NCI-H1092 treated with DMSO at 0.1 percent for 48 hours (cell line): ENCODE measurements at places on chromosomes 5 and 9.

GRCh38 chr9:137428311-137428630 is 5.1 kb downstream of the NOXA1 start:
- DNase-seq, result no peak

DNA sequence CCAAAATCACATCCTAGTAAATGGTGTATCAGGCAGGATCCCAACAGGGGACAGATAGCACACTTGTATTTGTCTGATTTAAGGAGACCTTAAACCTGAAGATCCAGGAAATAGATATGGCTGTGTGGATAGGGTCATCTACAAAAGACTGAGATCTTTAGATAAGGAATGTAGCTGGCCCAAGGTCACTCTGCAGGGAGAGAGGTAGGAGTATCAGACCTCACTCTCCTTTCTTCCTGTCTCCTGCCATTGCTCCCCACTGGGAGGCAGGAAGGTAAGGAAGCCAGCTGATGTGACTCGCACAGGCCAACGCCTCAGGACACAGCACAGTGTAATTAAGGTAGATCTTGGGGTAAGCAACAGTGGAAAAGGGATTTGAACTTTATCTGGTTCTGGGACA is 85.8 kb downstream of the PLPPR1 start:
- no peak for DNase-seq

DNA sequence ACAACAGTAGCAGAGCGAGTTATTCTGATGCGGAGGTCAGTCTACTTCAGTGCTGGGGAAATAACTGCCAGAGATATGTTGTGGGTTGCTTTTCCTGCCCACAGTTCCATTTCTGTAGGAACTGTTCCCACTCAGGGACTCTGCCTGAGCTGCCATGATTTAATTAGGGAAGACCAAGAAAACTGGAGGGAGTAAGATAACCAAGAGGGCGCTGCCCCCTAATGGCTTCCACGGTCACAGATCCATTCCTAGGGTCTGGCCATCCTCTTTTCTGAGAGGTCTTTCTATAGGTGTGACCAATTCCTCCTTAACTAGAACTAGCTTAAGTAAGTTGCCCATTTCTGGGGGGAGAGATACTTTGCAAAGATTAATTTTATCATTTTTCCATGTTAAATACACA is 125.9 kb downstream of the APBA1 start:
- DNase-seq, result peak; percentile 69

- no peak for DNase-seq
Observed at GRCh38 chr9:37801287-37801850, 772 bp downstream of the DCAF10 start.

GRCh38 chr9:71048280-71048679 is 73.1 kb downstream of the TRPM3 start:
- no peak for DNase-seq

GRCh38 chr9:92749071-92749933 is 15.3 kb downstream of the BICD2 start:
- DNase-seq, result peak; percentile 75

- no peak for DNase-seq
Observed at GRCh38 chr5:172165465-172165864, 22.6 kb downstream of the STK10 start.

- DNase-seq, result no peak
Observed at GRCh38 chr5:143515829-143516228, 112.3 kb upstream of the NR3C1 start.

DNA sequence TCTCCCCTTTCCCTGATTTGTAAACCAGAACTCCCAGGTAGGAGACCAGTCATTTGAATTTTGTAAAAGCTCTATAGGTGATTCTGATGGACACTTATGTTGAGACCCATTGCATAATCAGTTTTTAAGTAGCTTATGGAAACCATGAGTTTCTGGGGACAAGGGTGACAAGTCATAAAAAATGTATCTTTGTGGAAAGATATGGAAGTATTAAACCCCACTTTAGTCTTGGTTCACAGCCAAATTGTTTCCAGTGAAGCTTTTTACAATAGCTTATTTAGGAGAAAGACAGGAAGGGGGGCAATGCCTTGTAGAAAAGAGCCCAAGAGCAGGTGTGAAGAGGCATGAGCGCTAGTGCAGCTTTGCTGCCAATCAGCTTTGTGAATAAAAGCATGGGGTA is 453 bp upstream of the CCL28 start:
- peak; percentile 24 for DNase-seq

- no peak for DNase-seq
Observed at GRCh38 chr5:167764641-167765289, 526.7 kb upstream of the WWC1 start.

DNA sequence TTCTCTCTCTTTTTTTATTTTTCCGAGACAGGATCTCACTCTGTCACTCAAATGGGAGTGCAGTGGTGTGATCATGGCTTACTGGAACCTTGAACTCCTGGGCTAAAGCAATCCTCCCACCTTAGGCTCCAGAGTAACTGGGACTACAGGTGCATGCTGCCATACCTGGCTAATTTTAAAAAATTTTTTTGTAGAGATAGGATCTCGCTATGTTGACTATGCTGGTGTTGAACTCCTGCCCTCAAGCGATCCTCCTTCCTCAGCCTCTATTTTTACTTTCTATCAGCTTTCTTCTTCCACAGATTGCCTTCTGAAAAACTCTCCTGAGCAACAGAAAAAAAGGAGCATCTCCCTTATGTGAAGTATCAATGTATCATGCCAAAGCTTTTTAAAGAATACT is 14.1 kb upstream of the ERBIN start:
- DNase-seq, result no peak

- no peak for DNase-seq
Observed at GRCh38 chr5:1754531-1755220, 45.0 kb downstream of the MRPL36 start.

DNA sequence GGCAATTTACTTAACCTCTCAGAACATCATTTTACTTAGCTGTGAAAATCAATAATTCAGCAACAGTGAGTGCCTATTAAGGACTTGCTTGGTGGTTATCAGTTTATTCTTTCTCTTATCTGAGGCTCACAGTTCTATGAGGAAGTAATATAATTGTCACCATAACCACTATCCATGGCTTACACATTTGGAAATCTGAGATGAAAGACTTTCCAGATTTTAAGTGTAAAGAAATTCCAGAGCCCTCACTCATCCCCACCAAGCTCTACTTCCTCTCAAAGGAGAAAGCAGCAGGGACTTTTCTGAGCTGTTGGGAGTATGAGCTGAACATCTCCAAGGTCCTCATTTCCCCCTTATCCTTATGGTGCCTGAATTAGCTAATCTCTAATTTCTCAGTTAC is 321.5 kb downstream of the FBXL7 start:
- no peak for DNase-seq

DNA sequence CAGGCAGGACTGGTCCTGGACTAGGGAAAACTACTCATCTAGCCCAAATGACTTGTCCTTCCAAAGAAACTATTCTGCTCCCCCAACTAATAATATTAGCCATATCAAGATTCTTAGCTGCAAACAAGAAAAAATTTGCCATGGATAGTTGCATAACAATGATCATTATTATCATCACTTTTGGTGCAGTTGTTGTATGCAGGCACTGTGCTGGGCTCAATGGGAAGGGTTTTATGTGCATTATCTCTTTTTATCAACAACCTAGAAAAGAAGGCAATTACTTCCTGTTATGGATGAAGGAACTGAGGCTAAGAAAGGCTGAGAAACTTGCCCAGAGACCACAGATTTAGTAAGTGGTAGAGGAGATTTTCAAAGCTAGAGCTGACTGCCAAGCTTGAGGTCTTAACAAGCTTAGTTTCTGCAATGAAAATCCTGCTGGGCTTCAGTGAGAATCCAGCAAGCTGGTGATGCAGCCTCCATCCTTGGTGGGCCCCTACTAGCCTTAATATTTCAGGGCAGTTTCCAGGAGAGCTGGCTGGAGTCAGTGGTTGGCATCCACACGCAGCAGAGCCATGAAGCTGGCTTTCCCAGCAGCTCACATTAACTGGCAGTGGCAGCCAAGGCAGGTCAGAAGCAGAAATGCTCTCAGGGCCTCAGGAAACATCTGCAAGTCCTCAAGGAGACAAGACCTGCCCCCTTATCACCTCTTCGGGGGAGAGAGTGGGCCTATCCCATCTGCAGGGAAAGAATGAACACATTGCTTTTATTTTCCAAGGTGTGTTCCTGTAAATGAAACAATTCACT is 20.5 kb upstream of the MEGF9 start:
- no peak for DNase-seq

DNA sequence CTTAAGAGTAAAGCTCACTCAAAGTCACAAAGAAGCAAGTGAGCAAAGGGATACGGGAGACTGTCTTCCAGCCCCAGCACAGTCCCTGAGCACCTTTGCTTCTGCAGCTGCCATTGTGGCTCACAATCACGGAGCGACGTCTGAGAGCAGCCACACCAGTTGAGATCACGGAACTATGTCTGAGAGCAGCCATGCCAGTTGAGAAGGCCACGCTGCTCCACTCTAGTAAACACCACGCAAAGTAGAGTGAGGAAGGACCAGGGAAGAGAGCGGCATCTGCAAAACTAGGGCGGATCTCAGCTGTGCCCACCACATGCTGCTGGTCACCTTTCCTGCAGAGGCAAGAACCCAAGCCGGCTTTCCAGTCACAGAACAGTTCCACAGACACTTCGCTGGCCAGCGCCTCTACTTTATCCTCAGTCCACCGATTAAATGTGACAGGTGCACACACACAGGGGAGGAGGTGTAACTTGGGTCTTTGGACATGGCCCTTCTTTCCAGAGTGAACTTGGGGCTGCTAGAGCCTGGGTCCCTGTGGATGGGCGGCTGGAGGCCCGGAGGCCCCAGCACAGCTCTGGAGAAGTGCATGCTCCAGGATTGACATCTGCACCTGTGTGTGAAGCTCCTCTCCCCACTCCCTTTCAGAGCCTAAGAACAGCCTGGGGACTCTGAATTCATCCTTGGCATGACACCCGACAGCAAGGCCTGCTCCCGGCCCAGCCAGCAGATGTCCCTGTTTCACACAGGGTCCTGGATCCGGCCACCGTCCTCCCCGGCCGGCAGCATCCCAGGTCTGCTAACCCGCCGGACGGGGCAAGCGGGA is 324.9 kb upstream of the IRX4 start:
- peak; percentile 21 for DNase-seq

DNA sequence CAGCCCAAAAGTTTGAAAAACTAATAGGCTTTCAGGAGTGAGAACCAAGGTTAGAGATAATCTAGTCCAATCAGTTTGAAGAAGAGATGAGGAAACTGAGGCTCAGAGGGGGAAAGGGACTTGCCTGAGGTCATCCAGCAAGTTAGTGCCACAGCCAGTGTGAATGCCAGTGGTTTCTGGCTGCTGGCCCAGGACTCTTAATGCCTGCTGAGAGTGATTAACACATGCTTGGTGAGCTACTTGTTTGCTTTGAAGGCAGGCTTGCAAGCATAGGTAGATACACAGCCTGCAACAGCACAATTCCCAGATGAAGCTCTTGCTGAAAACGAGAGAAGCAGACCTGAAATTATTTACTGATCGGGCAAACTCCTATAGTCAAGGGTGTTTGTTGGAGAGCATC is 591.6 kb upstream of the SGCD start:
- DNase-seq, result peak; percentile 13

DNA sequence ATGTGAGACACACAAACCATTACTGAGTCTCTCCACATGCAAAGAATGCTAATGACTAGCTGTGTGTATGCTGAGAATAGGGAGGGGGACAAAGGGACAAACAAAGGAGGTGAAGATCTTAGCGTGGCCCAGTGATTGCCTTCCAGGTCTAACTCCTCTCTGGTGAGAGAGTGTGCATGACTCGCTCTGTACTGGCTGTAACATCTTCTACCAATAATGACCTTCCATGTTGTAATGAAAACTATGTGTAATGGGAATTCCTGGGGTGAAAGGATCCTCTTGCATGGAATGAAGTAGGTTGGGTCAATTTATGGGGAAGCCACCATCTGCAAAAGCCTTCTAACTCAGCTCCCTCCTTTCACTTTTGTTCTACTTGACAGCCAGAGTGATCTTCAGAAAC is 24.4 kb upstream of the GPR151 start:
- no peak for DNase-seq

- DNase-seq, result no peak
Observed at GRCh38 chr5:80973027-80973426, 12.9 kb downstream of the RASGRF2 start.

GRCh38 chr5:25858019-25858418 is 1180.4 kb downstream of the CDH9 start:
- no peak for DNase-seq

DNA sequence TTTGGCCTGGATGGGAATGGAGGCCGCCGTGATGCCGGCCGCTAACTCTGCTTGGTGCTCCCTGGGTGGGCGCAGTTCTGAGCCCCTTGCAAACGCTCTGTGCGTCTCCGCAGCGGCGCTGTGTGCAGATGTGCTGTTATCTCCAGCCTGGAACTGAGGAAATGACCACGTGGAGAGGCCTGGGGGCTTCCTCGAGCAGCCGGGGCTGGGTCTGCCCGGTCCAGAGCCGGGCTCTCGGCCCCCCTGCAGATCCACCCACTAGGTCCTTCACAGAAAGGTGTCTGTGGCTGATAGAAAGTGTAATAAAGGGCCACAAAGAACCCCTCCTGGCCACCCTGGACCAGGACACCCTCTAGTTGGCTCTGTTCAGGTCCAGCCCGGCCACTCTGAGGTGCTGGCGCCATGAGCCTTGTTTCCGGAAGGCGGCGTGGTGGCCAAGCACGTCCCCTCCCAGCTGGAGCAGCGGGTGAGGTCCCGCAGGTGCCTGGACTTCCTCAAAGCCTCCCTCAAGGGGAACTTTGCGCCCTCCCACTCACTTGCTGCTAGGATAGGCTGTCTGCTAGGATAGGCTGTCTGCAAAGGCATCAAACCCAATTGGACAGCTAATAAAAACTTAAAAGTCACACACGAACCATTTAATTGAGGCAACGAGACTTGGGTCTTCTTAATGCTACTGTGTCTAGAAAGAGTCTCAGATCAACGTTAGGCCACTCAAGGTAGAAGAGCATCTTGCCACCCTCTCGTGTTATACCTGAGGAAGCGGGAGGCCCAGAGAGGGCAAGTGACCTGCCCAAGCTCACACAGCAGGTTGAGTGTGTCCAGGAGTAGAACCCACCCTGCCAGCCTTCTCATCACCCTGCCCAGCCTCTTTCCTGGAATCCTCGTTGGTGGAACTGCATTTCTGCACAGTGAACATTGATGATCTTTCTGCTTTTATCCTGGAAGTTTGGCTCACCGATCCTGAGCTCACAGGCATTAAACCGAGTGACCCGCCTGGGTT is 109.3 kb upstream of the FCN2 start:
- DNase-seq, result no peak

GRCh38 chr9:91680106-91680505 is 256.5 kb upstream of the NFIL3 start:
- DNase-seq, result no peak

- DNase-seq, result no peak
Observed at GRCh38 chr9:123960965-123961364, 31.0 kb upstream of the DENND1A start.

- no peak for DNase-seq
Observed at GRCh38 chr5:167608390-167609272, 682.8 kb upstream of the WWC1 start.
